Brain pericyte (primary cell): ENCODE measurements at places on chromosomes 11 and 22.

DNA sequence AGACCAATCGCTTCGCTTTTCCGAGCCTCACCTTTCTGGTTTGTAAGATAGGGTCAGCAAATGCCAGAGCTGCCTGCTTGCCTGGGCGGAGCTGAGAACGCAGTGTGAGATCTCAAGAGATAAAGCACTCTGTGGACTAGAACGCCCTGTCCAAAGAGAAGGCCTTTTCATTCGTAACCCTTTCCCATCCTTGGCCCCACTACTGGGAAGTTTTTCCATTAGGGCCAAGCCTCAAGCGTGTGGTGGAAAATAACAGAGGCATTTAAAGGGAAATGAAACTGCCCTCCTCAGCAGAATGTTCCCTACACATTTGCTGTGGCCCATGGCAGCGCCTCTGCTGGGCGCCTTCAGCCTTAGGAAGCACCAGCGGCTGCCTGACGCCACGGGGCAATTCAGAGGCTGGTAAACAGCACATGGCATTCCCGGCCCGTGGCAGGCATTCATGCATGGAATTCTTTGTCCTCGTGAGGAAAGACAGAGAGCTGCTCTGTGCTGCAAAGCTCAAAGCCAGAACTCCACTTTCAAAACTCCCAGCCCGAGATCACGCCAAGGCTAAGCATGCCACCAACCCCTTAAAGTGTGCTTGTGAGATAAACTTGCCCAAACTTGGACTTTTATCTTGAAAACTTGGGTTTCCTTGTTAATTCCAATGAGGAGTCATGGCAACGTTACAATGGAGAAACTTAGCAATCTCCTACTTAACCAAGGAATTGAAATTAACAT lies 38.1 kb downstream of the AHNAK start:
- peak; percentile 10 for DNase-seq

DNA sequence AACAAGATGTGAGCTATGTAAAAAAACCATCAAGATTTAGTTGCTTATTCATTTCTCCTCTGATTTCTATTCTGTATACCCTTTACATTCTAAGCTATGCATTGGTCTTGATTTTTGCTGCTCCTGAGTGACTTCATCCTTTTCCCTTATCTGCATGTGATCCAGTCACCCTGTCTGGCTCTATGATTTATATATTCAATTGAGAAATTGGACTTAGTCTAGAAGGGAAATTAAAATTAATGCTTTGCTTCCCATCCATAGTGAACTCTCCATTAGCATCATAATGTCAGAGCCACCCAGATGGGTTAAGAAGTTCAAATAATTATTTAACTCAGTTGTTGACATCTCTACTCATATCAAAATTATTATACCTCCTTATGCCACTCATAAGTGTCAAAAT lies 5.0 kb downstream of the JRKL start:
- DNase-seq: no peak

- DNase-seq: no peak
Measured at GRCh38 chr11:115672999-115673411, 168.8 kb upstream of the CADM1 start.

GRCh38 chr11:10655943-10656576 lies 37.5 kb downstream of the IRAG1 start:
- no peak for DNase-seq

DNA sequence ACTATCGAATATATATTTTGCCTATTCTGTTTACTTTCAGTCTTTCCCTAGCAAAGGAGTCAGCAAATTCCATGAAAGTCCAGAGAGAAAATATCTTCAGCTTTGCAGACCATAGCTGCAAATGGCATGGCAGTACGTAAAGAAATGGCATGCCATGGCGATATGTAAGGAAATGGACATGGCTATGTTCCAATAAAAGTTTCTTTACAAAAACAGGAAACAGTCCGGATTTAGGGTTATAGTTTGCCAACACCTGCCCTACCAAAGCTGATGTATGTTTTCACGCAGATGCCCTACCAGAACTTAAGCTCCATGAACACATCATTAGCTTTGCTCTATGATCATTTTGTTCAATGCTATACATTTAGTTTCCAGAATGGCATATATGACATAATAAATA lies 19.5 kb downstream of the KIAA0930 start:
- no peak for DNase-seq

- no peak for DNase-seq
Measured at GRCh38 chr11:134973801-134974200, 561.8 kb upstream of the B3GAT1 start.

- DNase-seq: no peak
Measured at GRCh38 chr11:68021167-68021787, 9.2 kb upstream of the NDUFS8 start.
